ENCODE measurements at places on chromosomes 6 and 20. TPM values are rescaled to one million over a fixed set of nuclear protein-coding genes. Genes with fewer than 3 reads are reported as not detected.

The CNR1 gene
- total RNA-seq, result not detected

The PTPRT gene
- total RNA-seq, result under 0.01 TPM

The SLC35D3 gene
- total RNA-seq, result not detected

The IYD gene
- total RNA-seq, result not detected

The SCUBE3 gene
- total RNA-seq, result 58.5 TPM

The TPMT gene
- total RNA-seq, result 27.4 TPM

Measured in uterine smooth muscle cell (primary cell).